NCI-H748 treated with DMSO at 0.1 percent for 48 hours (cell line): ENCODE measurements at places on chromosomes 6 and 20.
A peak's percentile ranks its signal among the peaks of the same experiment; 100 is the strongest.

GRCh38 chr20:37202267-37202943 is 23.1 kb upstream of the MROH8 start:
- no peak for DNase-seq

- no peak for DNase-seq
Measured at GRCh38 chr6:26028746-26029569, 58.3 kb upstream of the HFE start.

GRCh38 chr6:16953905-16954304 is 147.9 kb upstream of the STMND1 start:
- DNase-seq = no peak

DNA sequence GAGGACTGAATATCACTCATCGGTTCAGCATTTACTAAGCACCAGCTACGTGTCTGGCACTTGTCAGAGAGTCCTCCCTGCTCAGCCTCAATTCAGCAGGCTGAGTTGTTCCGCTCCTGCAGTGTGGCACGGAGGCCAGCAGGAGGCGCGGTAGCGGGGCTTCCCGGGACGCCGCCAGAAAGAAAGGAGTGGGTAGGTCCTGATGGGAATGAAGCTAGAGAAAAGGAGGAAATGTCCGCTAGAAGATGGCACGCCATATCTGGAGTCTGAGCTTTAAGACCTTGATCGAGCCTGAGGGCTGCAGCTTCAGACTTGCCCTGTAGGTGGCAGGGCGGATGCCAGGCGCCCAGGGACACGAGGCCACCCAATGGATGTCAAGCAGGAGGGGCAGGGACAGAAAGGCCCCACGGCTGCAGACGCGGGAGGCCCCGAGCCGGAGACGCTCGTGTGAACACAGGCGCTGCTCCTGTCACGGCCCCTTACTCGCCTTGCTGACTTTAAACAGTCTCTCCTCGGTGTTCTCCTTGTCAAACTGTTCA is 18.7 kb downstream of the SERPINB6 start:
- DNase-seq = peak; percentile 69

DNA sequence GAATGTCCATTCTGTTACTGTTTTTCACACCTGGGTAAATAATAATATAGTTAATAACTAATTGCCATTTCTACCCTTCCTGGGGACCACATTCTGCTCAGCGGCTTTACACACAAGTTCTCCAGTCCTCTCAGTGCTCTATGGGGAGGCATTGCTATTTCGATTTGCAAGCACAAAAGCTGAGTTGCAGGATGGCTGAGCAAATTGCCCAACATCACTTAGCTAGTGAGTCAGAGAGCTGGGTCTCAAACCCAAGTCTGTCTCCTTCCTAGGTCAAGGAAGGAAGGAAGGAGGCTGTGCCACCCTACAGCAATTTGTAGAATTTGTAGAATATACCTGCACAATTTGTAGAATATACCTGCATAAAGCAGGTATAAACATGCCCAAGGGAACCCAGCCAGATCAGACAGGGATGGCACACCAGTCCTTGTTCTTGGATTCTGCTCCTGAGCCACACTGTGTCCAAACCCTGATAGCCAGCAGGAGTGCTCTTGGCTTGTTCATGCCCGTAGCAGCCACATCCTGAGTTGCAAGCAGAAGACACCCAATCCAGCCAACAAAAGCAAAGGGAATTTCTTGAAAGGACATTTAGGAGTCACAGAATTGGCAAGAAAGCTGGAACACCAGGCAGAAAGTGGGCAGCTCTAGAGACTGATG is 56.9 kb downstream of the LY86 start:
- no peak for DNase-seq

- DNase-seq = no peak
Measured at GRCh38 chr6:111201764-111202163, 114.5 kb downstream of the SLC16A10 start.
